ENCODE measurements at places on chromosomes 11 and 22.
A peak's percentile ranks its signal among the peaks of the same experiment; 100 is the strongest.

DNA sequence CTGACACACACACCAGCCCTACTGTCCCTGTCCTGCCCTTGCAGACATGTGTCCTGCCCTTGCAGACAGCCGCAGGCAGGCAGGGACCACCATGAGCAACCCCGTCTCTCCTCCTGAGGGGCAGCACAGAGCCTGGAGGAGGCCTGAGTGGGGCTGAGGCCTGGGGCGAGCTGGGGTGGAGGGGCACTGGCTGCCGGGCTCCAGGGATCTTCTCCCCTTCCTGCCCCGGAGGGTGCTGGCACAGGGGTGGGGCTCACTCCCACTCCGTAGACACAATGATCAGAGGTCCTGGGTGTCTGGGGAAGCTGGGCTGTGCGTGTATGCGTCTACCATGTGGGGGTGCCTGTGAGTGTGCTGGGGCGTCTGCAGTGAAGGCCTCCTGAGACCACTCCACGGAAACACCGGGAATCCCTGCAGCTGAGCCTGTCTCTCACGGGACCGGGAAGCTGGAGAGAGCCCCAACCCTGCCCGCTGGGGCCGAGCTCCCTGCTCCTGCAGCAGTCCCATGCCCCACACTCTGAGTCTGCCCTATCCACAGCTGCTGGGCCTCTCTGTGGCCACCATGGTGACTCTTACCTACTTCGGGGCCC lies 588 bp downstream of the TSPAN32 start:
- DNase-seq = no peak

DNA sequence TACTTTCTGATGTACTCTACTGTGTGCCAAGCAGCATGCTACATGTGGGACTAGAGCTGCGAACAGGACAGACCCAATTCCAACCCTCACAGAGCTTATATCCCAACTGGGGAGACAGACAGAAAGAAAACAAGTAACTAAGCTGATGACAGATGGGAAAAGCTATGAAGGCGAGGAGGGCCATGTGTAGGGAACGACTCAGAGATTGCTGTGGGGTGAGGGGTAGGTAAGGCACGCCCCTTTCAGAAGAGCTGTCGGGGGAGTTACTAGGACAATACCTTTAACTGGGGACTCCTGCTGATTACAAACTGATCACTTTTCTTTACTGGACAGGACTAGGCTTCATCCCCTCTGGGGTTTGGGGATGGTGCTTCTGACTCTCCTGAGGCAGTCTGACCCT lies 48.9 kb downstream of the ST3GAL4 start:
- DNase-seq = no peak

GRCh38 chr22:23753385-23753784 lies 840 bp downstream of the VPREB3 start:
- DNase-seq = no peak

- DNase-seq = peak; percentile 57
Measured at GRCh38 chr11:113305440-113306336, 8.7 kb upstream of the TTC12 start.

- DNase-seq = no peak
Measured at GRCh38 chr11:57343825-57344224, 5.7 kb downstream of the P2RX3 start.

DNA sequence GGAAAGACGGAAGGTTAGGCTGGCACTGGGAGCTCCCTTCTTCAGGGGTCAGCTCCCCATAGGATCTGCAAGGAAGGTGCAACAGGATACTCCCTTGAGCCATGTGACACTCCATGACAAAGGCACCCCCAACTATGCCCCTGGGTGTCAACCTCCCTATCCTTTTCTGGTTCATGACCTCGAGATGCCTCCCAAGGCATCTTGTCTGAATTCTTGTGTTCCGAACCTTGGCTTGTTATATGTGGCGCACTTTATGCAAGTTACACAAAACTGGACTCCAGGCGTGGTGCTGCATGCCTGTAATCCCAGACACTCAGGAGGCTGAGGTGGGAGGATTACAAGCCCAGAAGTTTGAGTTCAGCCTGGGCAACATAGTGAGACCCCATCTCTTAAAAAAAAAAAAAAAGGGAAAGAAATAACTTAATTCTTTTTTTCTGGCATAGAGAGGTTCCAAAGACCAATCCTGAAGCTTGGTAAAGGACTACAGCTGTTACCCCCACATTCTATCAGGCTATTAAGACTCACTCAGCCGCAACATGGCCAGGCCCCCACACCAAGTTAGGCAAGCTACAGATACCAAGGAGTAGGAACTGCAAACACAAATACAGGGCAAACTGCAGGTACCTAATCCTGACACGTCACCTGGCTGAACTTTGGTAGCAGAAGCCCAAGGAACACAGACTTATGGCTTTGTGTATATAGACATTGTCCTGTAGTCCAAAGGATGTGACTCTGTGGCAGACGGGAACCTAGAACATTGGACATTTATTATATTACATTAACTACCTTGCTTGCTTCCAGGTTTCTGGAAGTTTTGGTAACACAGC lies 1.4 kb downstream of the C11orf24 start:
- DNase-seq = no peak

- DNase-seq = no peak
Measured at GRCh38 chr11:117754030-117754429, 43.0 kb downstream of the DSCAML1 start.

DNA sequence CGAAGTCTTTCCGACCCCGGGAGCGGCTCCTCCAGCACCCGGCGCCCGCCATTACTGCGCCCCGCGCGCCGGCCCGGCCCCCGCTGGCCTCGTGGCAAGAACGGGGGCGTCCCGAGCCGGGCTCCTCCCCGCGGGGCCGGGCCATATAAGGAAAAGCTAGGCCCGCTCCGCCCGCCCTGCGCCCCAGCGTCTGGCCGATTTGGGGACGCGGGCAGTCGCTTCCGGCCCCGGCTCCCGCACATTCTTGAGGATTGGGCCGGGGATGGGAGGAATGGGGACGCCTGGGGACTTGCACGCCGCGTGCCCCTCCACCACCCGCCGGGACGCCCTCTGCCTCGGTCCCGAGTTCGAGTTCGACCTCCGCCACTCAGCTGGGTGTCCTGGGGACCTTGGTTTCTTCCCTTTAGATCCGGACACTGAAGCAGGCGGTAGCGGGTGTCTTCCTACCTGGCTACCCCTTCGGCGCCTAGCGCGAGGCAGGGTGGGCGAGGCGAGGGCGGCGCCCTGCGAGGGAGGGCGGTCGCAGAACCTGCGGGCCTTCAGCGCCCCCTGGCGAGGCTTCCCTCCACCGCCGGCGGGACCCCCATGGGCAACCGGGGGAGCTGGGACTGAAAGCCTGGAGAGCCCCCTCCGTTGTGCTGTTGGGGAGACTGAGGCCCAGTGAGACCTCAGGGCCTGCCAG lies 3.8 kb downstream of the SMTN start:
- peak; percentile 82 for DNase-seq

- DNase-seq = peak; percentile 89
Measured at GRCh38 chr11:75563978-75564552, 2.0 kb downstream of the SERPINH1 start.

DNA sequence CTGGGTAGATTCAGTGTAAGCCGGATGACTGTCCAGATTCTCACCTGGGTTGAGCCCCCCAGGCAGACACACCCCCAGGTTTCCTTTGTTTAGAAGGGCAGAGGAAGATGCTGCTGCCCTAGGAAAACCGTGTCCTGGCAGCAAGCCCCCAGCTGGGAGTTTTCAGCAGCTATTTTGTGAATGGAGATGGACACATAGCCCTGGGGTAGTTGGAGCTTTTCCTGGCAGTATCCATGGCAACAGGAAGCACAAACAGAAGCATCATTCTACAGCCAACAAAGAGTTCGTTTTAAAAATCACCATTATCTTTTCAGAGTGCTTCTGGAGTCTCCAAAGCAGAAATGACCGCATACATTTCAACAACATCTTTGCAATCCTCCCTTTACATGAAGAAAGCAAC lies 245.5 kb downstream of the BRD1 start:
- no peak for DNase-seq

DNA sequence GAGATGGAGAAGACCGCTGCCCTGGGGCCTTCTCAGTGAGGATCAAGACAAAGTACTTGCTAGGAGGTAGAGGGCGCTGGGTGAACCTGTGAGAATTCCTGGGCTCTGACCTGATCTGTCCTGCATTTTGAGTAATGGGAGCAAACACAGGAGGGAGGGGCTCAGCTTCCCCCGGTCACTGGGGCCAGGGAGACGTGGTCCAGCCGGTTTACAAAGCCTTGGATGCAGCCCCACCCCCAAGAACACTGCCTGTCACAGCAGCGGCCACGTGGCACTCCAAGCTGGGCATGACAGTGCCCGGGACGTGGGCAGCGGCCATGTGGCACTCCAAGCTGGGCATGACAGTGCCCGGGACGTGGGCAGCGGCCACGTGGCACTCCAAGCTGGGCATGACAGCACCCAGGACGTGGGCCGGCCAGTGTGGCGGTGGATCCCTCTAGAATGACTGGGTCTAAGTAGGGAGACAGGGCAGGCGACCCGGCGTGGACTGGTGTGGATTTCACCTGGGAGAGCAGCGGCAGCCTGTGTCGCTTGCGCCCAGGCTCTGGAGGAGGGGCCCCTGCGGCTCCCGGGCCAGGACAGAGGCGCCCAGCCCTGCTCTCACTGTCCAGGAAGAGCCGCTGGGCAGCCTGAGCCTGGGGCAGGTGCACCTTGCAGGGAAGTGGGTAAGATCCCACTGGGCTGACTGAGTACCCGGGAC lies 2.5 kb upstream of the TTLL8 start:
- no peak for DNase-seq

DNA sequence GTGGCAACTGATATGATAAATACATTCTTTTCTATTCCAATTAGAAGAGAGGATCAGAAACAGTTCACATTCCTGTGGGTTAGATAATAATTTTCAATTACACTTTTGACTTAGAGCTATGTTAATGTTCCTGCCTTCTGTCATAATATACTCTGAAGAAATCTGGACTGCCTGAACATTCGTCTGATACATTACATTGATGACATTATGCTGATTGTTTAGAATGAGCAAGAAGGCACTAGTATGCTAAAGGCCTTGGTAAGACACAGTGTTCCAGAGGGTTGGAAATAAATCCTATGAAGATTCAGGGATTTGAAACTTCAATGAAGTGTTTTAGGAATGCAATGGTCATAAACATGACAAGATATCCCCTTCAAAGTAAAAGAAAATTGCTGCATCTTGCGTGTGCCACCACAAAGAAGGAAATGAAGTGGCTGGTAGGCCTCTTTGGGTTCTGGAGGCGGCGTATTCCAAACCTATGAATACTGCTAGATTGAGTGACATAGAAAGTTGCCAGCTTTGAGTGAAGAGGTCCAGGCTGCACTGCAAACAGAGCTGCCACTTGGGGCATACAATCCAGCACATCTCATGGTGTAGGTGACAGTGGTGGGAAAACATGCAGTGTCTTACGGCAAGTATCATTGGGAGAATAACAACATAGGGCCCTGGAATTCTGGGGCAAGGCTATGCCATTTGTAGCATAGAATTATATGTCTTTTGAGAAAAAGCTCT lies 21.2 kb upstream of the PDE3B start:
- DNase-seq = no peak

GRCh38 chr11:129308241-129308865 lies 67.3 kb upstream of the BARX2 start:
- no peak for DNase-seq

- no peak for DNase-seq
Measured at GRCh38 chr22:25839755-25840154, 97.8 kb downstream of the MYO18B start.

DNA sequence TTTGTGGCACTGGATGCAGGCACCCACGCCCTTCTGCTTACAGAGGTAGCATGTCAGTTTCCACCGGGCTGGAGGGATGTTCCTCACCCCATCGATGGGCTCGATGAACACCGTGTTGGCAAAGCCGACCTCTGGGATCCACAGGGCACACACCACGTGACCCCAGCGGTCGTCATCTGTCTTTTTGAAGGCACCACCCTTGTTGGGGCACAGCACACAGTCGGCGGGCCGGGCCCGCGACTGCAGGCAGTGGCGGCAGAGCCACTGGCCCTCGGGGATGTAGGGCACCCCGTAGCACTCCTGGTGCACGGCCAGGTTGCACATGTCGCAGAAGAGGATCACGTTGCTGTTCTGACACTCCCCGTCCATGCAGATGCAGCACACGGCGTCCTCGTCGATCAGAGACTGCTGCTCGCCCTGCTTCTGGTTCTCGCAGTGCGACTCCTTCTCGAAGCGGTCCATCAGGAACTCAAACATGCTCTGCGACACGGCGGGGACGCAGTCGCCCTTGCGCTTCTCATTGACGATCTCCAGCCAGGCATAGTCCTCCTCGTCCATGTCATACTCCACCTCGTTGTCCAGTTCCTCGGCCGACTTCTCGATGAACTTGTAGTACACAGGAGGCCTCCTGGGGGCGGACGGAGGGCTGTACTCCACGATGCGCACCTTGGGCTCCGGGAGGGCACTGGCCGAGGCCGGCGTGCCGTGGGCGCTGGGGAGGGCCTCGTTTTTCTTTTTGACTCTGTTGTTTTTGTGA lies 4.2 kb downstream of the BRD1 start:
- no peak for DNase-seq

- no peak for DNase-seq
Measured at GRCh38 chr11:78310500-78310909, 107.1 kb downstream of the GAB2 start.

DNA sequence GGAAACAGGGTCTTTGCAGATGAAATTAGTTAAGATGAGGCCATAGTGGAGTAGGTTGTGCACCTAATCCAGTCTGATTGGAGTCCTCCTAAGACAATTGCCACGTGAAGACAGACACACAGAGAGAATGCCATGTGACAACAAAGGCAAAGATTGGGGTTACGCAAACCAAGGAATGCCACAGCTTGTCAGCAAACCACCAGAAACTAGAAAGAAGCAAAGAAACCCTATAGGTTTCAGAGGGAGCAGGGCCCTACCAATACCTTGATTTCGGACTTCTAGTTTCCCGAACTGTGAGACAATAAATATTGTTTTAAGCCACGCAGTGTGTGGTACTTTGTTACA lies 8.2 kb upstream of the LAYN start:
- no peak for DNase-seq

Data from astrocyte of the spinal cord (primary cell).